Fibroblast of lung (primary cell): ENCODE measurements at places on chromosomes 6 and 20.

- peak; percentile 89 for DNase-seq
These were observed 33.0 kb downstream of the PIGU start for GRCh38 chr20:34643928-34644327.

GRCh38 chr6:133208183-133208755 lies 32.9 kb upstream of the EYA4 start:
- peak; percentile 49 for DNase-seq

GRCh38 chr6:158016571-158017383 lies 35.1 kb downstream of the SYNJ2 start:
- DNase-seq: peak; percentile 59

DNA sequence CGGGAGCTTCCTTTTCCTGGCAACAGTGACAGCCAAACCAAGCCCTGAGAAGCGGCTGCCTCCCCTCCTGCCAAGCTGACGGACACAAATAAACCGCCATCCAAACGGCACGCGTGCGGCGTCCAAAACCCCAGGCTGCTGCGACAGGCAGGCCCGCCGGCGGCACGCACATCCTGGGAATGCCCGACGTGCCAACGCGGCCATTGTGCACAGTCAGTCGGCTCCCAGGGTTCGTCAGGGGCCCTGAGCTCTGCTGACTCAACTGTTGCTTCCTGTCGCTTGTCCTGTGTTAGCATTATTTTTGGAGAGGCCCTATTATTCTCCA lies 6.8 kb downstream of the JAG1 start:
- peak; percentile 70 for DNase-seq

DNA sequence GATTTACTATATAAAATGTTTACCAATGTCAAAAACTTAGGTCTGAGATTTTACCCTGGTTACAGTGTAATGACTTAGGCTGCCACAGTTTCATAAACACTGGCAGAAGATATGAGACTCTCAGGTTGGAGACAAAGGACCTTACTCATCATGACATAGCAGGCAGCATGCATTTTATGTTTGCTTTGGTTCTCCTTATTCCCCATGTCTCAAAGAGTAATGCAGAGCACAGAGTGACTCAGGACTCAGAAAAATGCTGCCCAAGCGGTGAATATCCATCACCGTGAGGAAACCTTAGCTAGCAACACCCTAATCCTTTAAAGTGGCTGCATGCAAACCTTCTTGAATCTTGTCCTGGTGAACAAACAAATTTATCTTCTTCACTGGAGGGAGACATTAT lies 112.1 kb upstream of the EYS start:
- peak; percentile 7 for DNase-seq

- DNase-seq: no peak
These were observed 82.8 kb upstream of the CDYL start for GRCh38 chr6:4693173-4693970.

GRCh38 chr20:13336308-13337089 lies 115.4 kb downstream of the ISM1 start:
- DNase-seq: no peak

DNA sequence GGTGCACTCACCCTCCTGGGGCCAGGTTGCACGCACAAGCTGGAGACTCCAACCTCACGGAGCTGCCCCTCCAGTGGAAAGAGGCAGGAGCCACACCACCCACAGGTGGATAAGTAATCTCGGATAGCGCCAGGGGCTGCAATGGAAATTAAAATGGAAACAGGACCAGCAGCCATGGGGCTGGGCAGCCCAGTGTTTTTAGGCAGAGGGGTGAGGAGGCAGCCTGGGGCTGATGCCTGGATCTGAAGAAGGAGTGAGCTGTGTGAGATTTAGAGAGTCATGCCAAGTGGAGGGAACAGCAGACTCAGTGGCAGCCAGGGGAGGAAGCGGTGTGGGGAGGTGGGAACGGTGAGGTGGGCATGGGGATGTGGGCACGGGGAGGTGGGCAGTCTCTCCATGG lies 275.6 kb downstream of the SMOC2 start:
- no peak for DNase-seq

DNA sequence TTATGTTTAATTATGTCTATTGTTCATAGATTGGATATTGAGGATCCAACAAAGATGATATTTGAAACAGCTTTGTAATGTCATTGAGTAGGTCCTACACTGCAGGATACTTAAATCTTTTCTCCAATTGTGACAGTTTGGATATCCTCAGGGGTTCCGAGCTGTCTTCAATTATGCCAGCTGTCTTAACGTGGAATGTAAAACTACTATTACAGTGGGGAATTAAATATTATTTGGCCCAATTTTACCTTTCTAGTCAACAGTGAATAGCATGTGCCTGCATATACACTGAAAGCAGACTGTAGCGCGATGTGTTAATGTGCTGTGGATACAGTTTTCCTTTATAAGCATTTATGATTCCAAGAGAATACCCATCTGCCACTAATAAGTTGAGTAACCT lies 156.9 kb downstream of the GRIK2 start:
- no peak for DNase-seq

GRCh38 chr20:13249118-13249797 lies 28.2 kb downstream of the ISM1 start:
- DNase-seq: no peak

DNA sequence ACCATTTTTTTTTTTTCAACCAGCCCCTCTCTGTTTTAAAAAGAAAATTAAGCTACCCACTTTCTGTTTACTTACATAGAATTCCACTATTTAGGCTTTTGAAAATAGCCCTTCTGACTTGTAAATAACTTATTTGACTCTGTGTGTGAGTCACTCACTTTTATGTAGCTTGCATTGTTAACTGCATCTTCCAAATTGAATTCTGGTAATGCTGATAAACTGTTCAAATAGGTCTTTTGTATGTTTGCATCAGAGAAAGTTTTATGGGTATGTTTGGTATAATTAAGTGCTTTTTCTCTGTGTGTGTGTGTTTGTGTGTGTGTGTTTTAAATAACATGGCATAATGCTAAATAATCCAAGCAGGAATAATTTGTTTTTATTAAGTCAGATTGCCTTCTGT lies 360.1 kb downstream of the PLCB1 start:
- DNase-seq: no peak

- DNase-seq: no peak
These were observed 137.7 kb downstream of the INSM1 start for GRCh38 chr20:20505554-20505953.

- DNase-seq: peak; percentile 18
These were observed 154.0 kb downstream of the PRL start for GRCh38 chr6:22142856-22143255.

DNA sequence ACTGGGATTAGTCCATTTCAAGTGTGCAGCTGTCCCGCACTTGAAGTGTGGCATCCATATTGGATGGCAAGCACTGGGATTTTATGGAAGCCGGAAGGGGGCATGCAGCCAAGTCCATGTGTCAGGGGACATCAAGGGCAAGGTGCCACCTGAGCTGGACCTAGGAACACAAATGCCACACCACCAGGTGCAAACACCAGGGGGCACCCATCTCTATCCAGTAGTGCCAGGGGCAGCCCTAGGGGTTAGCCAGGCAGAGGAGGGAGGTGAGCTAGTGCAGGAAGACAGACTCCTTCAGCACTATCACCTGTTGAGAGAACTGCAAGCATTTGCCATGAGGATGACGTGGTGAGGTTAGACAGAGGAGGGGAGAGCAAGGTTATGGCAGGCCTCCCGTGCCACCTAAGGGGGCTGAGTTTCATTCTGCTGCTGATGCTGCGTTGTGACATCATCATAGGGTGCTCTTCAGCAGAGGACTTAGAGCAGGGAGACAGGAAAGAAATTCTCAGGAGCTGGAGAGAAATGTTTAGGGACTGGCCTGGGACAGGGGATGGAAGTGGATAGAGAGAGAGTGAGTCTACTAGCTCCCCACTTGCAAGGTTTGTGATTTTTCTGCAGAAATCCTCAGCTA lies 192.6 kb upstream of the SLC24A3 start:
- DNase-seq: no peak

GRCh38 chr6:159002432-159003155 lies 2.6 kb upstream of the RSPH3 start:
- DNase-seq: peak; percentile 77

DNA sequence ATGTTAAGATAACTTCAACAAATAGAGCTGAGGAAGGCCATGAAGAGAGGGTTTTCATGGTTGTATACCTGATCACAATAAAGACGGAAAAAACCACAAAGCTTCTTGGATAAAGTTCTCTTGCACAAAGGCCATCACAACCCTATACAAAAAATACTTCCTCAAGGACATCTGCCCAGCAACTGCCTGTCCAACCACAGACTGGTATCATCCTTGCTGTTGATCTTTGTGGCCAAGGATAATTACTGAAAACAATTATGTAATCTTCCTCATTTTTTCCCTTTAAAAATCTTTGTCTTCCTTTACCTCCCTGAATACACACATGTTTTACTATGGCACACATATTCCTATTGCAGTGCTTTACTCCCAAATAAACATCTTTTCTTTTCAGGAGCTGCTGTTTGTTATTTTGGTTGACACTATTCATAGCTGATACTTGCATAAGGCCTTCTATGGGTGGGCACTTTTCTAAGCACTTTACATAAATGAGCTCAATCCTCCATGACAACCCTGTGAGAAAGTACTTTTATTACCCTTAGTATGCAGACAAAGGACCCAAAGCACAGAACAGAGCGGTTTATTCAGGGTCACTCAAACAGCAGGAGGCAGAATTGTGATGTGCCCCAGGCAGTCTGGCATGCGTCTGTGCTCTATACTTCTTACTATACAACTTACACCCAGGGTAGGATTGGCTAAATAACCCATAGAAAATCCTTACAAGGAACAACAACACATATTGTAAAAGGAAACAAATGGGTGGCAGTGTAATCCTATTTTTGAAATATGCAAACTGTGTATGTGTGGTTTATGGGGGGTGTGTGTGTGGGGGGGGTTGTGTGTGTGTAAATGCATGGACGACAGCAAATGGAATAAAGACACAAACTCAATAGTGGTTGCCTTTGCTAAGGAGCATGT lies 35.1 kb downstream of the SNRNP48 start:
- no peak for DNase-seq

- peak; percentile 58 for DNase-seq
These were observed 107.1 kb downstream of the UNC5CL start for GRCh38 chr6:40931931-40932330.

DNA sequence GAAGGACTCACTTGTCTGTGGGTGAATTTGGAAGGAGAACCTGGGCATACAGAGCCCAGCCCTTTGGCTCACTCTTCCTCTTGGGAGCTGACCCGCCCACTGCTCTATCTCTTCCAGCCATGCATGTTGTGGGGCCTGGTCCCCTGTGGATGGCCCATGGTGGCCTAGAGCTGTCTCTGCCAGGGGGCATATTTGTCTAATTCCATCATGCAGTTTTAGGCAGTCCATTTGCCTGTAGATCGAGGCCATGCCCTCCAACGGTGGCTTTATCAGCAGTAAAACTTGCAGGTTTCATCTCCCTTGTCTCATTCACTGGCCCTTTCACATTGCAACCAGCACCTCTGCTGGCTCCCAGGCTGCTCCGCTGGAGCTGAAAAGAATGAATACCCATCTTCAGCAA lies 12.9 kb upstream of the EZR start:
- DNase-seq: no peak

DNA sequence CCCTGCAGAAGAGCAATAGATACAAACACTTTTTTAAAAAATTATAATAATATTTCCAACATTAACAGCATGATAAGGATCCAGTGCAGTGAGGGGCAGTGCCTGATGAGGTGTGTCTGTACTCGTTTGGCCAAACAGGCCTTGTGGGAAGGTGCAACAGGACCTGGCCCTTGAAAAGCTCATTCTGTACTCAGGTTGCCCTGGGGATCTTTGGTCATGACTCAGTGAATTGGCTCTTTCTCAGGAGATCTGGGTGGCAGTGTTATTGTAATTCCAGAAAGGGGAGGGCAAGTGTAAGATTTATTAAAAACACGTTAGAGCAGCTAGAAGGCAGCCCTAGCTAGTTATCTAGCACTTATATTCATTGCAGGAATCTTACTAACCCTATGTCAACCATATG lies 2.9 kb upstream of the SPINT3 start:
- peak; percentile 1 for DNase-seq

DNA sequence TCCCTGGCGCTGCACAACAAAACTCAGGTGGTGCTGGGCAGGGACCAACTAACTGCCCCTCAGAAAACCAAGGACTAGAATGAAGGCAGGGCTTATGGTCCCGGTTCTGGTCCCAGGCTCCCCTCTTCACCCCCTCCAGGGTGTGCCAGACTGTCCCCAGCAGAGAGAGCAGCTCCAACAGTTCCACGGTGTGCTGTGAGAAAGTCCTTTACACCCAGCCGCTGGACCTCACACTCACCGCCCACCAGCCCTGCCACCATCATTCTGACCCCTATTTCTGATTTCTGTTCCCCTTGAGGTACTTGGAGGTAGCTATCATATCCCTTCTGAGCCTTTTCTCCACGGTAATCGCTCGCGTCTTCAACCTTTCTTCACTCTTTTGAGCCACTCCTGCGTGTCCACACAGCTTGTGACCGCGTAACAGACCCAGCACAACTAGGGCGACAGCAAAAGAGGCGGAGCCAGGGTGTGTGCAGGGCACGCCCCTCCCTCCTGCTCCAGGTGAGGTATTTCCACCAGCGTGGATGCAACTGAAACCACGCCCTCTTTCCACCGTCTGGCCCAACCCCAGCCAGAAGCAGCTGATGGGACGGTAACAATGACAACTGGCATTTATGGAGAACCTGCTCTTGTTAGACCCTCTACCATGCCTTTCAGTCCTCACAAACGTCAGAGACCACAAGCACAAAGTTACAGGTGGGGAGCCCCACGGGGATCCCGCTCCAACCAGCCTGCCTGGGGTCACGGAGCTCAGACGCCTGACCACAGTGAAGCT lies 2.3 kb downstream of the PXDC1 start:
- no peak for DNase-seq

- peak; percentile 71 for DNase-seq
These were observed 180.4 kb downstream of the AIG1 start for GRCh38 chr6:143241111-143241510.

DNA sequence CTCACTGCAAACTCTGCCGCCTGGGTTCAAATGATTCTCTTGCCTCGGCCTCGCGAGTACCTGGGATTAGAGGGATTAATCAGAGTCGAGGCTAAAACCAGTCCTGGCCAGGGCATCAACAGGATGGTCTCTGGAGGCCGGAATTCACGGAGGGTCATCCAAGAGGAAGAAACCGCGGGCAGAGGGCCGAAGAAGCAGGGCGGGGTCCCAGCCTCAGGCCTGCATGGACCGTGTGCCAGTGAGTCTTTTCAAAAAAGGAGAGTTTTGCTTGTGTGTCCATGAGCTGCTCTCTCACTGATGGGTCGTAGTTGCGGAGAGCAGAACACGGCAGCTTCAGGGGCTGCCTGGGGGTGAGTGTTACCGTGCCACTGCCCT lies 295.1 kb upstream of the ZNF337 start:
- DNase-seq: no peak
